CD4-positive, alpha-beta T cell treated with Interleukin-12 subunit alpha and Interleukin-12 subunit beta, for 1 hour (primary cell): ENCODE measurements at places on chromosomes 11 and 22.

DNA sequence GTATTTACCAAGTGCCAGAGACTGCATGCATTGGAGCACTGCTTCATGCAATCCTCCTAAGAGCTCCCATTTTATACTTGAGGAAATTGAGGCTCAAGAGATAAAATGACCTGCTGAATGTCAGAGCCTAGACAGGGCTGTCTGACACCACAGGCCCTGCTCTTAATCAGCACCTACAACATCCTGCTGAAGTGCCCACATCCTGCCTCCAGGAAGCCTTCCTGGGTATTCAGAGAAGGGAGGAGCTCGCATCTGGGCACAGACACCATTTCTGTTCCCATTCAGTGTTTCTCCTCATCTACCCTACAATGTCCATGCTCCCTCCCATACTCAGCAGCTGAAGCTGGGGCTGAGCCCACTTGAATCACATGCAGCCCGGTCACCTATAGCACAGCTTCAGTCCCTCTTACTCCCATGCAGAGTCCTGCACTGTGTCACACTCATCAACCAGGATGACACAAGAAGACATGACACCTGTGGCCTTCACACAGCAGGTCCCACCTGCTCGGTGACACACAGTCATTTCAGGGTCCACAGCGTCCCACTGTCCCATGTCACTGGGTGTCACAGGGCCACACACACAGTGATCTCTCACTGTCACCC lies 53.1 kb downstream of the PDE2A start:
- peak; percentile 11 for DNase-seq

GRCh38 chr22:35608088-35608487 lies 9.0 kb downstream of the MB start:
- DNase-seq = no peak

GRCh38 chr11:12284316-12285050 lies 92.9 kb upstream of the PARVA start:
- no peak for DNase-seq

- no peak for DNase-seq
These were observed 221.4 kb downstream of the C11orf91 start for GRCh38 chr11:33479231-33479630.

DNA sequence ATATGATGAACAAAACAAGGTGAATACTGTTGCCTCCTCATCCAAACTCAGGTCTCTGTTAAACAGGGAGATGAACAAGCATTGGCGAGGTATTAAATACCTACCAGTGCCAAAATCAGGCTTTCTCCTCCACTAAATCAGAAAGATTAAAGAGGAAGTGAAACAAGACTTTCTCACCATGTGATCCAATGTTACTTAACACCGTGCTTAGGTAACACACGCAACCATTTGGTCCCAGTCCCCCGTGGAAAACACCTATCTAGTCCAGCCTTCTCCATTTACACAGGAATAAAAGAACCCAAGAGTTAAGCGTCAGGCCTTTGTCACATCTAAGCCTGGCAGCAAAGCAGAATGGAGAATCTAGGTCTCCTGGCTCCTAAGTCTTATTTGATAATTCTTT lies 34.5 kb downstream of the TENM4 start:
- no peak for DNase-seq

DNA sequence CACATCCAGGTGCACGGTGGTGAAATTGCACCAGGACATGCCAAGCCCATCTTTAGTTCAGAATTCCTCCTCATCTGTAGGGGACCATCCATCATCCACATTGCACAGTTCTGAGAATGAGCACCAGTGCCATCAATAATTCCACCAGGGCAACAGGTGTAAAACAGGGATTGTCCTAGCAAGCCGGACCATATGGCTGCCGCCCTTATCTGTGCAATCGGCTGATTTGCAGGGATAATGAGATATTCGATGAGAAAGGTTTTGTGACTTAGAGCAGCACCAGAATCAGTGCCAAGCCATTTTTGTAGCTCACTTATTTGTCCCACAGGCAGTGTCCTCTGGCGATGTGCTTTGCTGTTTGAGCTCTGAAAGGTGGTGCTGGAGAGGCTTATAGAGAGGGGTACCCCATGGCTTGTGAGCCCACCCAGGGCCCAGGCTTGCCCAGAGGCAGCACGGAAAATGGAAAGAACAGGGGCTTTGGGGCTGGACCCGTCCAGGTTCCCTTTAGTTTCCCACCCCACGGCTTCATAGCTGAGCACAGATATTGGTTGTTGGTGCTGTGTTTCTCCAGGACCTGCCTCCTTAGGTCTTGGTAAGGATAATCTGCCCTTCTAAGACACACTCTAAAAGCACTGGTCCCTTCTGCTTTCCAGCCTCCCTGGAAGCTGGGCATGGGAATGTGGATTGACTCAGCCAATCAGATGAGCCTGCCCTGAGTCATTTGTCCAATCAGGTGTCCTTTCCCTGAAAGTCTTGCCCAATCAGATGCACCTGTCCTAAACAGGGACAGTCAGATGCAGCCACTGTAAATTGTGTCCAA lies 84.0 kb upstream of the SHANK2 start:
- no peak for DNase-seq

DNA sequence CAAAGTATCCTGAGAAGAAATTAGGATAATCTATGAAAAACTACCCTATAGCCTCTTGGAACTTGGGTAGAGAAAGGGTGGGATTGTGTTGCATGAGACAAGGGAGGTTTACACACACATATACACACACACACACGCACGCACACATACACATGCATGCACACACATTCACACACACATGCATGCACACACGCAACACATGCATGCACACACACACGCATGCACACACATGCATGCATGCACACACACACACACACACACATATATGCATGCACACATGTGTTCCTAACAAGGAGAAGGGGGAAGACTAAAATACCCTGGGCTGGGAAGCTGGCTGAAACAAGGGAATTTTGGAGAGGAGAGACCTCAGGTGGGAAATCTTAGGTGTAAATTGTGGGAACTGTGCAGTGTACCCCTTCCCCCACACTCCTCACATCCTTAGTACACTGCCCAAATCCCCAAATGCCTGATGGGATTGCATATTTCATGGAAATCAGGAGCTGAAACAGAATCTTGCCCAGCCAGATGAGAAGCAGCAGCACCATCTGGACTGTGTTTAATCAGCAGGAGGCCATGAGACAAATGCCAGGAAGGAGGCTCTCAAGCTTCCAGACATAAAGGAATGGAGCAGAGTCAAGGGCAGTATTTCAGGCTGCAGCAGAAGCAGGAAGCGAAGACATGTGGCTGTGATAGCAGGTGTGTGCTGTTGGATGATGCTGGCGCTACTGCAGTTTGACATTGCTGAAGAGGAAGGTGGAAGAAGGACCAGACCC lies 14.6 kb upstream of the POLD3 start:
- DNase-seq = no peak

DNA sequence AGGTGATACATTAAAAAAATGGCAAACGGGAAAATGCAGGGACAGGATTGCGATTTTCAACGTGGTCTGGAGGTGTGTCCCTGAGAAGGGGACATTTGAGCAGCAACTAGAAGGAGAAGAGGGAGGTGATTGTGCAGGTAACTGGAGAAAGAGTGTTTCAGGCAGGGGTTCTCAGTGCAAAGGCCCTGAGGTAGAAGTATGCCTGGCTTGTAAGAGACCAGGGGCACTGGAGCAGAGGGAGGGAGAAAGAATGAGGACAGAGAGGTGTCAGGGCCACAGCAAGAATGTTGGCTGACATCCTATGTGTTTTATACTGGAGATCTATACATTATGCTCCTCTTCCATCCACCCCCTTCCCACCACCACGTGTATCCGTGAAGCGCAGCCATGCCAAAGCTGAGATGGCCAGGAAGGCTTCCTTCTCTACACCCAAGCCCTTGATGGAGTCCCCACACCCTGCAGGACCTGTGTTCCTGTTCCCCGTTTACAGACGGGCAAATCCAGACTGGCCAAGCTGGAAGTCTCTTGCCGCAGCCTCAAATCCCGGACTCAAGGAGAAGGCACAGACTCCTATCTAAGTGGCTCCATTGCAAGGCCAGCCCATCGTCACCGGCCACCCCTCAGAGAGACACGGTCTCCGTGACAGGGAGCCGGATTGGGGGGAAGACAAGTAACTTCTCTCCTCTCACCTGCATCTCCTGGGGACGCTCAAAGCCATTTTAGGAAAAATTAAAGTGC lies 416.1 kb downstream of the MN1 start:
- DNase-seq = no peak

DNA sequence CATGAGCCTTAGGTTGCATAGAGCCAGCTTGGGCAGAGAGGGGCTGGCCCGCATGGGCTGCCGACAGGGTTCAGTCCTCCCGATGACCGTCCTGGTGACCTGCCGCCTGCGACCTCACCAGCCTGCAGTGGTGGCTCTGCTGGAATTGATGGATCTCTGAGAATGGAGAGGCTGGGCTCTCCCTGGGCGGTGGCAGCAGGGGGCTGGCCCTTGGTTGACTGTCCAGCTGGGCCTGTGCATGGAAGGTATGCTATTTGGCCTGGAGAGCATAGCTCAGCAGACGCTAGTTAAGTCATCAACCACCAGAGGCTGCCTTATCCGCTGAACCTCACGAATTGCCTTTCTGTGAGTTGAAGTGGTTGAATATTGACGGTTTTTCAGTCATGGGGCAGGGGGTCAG lies 19.7 kb downstream of the GRAMD4 start:
- no peak for DNase-seq

- DNase-seq = no peak
These were observed 1.6 kb downstream of the CD59 start for GRCh38 chr11:33734441-33735270.

GRCh38 chr22:48483764-48484528 lies 1343.7 kb downstream of the BRD1 start:
- DNase-seq = no peak

- no peak for DNase-seq
These were observed 11.5 kb downstream of the RPL27A start for GRCh38 chr11:8694137-8694536.

GRCh38 chr11:75219869-75220268 lies 20.7 kb upstream of the TPBGL start:
- DNase-seq = no peak

DNA sequence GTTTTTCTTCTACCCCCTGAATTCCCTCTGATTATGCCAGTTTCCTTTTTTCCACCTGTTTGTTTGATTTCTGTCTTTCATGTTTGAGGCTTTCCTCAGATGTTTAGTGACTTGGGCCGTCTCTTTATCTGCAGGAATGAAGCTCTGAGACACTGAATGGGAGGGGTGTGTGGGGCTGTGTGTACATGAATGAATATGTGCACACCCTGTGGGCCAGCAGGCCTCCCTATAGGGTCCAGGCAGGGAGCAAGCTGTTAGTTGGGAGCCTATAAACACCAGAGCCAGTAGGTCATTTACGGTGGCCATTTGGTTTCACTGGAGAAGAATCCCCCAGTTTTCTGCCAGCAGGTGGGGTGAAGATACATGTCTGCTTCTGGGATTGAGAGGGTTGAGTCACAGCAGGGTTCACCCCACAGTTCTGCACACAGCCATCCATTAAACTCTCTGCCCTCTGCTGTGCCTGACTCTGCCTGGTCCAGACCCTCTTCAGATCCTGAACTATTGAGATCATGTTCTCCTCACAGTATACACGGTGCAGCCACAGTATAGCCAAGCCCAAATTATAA lies 34.8 kb downstream of the BARX2 start:
- DNase-seq = no peak
